ENCODE measurements at places on chromosomes 2 and 18.

DNA sequence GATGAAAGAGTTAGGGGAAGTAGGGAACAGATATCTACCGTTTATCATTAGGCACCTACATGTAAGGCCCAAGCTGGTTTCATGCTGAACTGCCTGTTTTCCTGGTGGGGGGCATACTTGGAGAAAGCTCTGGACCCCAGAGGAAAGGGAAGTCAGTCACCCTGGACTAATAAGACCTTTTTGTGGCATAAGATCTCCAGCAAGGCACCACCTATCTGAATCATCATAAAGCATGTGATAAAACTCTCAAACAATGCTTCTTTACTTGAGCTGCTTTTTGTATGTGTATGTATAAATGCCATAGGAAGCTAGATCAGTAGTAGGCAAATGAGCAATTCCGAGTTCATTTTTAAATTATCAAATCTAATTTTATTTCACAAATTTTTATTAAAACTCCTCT, 104.8 kb downstream of the TANC1 start:
- DNase-seq = no peak

DNA sequence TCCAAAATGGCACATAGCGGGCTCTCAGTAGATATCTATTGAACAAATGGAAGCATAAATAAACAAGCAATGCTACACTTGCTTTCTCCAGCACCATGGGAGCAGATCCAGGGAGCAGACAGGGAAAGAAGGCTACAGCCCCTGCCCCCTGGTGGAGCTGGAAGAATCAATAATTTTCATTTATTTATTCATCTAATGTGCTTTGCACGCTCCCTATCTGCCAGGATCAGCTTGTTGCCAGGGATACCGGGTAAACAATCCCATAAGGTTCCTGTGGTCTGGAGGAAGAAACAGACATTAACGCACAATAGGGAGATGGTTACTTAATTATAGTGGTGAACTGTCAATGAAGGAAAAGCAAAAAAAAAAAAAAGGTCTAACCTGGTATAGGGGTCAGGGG, 40.1 kb upstream of the CLASP1 start:
- DNase-seq = no peak

GRCh38 chr2:61465045-61465444, 5.8 kb downstream of the USP34 start:
- no peak for DNase-seq

DNA sequence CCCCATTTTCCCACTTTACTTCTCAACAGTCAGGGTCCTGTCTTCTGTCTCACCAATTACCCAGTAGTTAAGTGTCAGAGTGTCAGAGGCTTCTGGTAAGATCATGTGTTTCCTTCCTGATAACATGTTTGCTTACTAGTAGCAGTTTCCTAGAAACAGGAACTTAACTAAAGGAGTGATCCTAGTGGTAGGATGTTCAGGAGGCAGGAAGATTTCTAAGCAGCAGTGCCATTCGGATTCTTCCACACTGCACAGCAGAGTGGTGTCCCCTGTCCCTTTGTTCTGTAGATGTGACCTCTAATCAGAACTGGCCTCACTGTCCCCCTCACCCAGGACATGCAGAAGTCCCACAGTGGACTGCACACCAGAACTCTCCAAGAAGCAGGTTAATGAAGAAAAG, 221.8 kb upstream of the OSR1 start:
- DNase-seq = no peak

DNA sequence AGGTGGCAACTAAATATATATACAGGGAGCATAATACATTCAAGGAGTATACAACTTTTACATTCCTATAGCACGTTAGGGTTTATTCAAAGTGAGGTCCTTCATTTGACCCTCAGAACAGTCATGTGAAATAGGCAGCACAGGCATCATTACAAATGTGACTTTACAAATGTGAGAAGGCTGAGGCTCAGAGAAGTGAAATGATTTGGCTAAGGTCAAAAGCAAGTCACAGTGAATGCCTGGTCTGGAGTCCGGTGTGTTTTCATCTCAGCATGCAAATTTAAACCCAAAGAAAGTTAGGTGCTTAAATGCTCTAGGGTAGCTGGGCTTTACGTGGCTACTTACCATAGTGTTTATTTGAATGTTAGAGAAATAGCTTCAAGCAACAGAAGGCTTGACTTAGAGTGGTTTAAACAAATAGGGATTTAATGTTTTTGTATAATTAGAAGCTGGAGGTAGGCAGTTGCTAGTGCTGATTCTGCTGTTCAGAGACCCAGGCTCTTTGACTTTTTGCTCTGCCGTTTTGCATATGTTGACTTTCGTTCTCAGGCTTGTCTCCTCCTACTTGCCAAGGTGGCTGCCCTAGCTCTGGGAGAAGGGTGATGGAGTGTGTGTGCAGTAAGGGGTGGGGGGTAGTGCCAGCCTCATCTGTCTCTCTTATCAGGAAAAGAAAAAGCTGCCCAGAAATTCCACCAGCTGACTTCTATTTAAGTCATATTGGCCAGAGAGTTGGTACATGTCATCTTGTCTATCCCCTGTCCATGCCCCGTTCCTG, 89.2 kb downstream of the PLCL1 start:
- no peak for DNase-seq

DNA sequence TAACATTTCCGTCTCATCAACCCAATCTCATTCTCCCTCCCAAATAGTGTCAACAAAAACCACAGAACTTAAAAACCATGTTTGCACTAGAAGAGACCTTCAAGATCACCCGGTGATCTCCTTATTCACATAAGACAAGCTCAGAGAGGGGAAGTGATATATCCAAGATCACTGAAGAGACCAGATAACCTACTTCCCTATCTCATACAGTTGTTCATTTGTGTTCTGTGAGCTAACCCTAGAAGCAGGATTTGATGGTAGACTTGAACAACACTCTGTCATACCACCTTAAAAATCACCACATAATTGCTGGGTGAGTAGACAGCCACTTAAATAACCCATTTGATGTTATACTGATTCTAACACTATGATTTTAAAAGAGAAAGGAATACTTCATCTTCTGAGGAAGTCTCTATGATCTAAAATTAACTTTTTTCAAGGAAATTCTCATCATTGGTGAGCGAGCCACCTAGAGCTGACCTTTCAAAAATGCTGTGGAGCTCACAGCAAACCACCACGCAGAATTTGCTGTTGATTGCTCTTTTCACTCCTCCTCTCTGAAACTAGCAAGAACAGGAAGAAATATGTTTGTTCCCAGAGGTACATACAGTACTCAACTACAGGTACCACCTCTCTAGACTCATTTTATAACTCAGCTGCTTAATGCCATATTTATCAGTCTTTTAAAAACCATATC, 15.1 kb downstream of the AAK1 start:
- no peak for DNase-seq

GRCh38 chr18:59696311-59697235, 650 bp downstream of the CCBE1 start:
- no peak for DNase-seq

DNA sequence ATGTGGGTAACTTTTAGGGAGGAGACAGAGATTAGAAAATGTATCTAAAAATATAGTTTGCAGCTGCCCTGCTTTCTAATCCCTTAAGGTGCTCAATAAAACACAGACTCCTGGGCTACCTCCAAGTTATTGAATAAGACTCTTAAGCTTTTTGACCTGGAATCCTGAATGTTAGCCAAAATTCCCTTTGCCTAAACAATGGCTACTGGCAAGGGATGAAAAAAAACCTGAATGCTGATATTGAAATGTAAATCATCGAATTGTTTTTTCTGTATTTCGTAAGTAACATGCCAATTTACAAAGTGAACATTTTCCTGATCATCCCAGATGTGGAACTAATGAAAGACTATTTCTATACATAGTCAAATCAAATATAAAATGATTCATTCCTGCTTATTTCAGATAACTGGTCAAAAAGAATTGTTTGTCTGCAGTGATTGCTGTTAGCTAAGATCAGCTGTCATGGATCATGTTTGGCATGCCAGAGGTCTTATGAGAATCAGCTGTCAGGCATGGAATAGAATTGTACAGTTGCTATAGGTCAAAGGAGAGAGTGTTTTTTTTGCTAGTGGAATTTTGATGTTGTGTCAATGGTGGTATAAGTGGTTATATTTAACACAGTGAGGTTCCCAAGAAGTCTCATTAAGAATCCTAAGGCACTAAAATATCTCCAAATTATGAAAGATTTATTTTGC, 363.6 kb upstream of the CWC22 start:
- no peak for DNase-seq

- no peak for DNase-seq
Measured at GRCh38 chr2:72992734-72993102, 75.4 kb downstream of the EMX1 start.

DNA sequence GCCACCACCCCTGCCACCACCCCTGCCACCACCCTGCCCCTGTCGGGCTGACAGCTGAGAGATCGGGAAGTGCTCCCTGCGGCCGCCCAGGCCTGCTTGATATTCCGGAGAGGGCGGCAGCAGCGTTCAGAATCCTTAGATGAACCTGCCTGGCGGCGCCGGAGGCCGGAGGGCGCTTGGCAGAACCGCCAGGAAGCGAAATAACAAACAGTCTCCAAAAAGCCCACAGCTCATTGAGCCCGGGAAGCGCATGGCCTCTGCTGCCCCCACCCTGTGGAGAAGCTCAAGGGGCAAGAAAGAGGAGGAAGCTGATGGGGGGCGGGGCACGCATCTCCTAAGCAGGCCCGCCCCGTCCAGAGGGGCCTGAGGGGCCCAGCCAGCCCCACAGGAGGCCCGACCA, 92.2 kb upstream of the MBOAT2 start:
- DNase-seq = no peak

DNA sequence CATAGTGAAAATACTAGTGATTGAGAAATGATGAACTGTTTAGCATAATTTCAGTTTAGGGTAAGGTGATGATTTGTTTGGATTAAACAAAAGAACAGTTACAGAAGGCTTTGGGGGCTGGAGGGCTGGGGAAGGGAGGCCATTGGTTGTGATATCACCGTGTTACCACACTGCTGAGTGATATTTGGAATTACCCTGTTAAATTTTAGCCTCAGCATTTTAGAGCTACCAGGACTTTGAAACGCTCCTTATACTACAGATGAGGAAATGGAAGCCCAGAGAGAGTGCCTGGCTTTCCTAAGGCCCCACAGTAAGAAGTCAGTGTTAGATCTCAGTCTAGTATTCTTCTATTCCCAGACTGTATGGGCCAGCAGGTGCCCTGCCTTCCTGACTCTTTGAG, 15.6 kb downstream of the ARHGEF33 start:
- DNase-seq = no peak

GRCh38 chr2:65137197-65137775, 7.4 kb upstream of the RAB1A start:
- DNase-seq = no peak

DNA sequence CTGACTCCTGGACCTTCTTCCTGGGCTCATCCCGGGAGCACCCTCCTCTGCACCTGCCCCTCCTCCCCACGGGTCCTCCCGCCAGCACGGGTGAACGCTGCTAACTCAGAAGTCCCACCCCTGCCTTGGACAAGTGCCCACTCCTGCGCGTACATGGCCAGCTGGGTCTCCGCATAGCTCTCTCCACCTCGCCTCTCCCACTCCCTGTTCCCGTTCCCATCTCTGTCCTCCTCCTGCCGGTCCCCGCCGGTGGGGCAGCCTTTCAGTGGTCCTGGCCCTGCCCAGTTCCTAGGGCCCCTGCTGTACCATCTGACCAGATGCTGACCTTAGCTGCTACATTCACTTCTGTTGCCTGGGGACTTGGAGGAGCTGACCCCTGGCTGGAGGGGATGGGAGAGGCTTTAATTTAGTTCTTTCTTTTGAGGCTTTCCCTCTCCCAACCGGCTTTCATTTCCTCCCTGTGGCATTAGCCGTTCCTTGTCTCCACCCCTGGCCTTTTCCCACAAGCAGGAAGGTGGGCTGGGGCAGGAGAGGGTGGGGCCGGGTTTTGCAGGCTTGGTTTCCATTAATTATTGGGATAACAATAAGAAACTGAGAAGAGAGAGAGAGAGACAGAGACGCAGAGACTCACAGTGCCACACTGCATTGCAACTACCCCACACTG, 136.1 kb downstream of the SH3BP4 start:
- no peak for DNase-seq

DNA sequence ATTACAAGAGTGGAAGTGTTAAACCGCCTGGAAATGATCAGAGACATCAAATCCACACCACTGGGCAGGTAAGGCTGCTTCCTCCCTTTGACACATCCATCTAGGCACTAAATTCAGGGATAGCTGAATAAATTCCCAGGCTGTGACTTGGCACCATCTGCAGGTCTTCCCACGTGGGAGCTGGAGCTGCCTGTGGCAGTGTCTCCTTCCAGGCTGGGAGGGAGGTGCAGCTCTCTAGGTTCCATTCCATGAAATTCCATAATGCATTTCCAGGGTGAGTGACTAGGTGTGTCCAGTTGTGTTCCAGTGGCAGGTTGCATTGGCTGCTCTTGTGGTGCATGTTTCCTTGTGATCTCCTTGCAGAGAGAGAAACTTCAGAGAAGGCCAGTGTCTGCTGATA, 188.9 kb upstream of the CXCR4 start:
- no peak for DNase-seq

- DNase-seq = no peak
Measured at GRCh38 chr2:11977766-11978524, 231.5 kb downstream of the LPIN1 start.

DNA sequence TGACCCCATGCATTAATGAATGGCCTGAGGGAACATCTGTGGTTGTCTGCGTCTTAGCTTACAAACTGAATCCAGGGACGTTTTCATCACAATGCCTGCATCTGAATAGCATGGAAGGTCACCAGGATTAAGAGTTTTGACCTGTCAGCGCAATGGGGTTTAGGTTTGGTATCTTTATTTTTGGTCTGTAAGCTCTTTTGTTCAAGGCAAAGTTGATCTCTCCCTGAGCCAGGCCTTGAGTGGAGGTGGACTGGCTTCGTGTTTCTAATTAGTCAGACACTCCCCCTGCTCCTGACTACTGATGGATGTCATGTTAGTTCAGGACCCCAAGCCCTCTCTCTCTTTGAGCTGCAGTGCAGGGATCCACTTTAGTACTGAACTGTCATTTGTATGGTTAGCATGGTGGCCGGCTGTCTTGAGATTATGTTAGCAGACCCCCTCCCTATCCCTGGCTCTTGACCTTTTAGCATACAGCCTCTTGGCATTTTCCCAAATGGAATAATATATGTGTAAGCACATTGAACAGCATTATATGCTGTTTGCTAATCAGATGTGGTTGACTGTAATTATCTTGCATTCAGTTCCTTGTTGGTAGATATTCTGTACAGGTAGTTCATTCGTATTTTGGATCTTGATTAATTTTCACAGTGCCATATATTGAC, 59.2 kb downstream of the LYPD6 start:
- DNase-seq = no peak

DNA sequence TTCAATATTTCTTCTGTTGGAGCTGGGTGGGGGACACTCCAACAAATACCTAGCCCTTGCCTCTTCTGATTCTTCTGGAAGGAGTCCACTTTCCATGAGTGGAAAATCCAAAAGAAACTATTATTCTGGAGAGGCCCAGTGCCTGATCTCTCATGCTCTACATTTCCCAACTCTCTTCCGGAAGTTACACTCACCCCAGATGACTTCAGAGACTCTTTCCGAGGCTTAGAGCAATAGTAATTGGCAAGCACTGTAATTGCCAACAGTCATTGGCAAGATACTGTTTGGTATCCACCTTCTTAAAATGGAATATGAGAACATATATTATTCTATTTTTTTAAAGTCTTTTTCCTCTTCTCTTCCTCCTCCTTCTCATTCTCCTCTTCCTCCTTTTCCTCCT, 60.5 kb upstream of the CYRIA start:
- DNase-seq = no peak

GRCh38 chr2:202841090-202841867, 30.3 kb downstream of the ICA1L start:
- DNase-seq = no peak

- DNase-seq = no peak
Measured at GRCh38 chr18:33269223-33269622, 171.3 kb downstream of the CCDC178 start.

- no peak for DNase-seq
Measured at GRCh38 chr2:10900216-10901109, 11.3 kb upstream of the KCNF1 start.

Data from activated T-helper 1 cell treated with anti-CD3 and anti-CD28 coated beads, Interleukin-2, amount 50 U/mL, for 16 hours (primary cell).